ENCODE measurements at places on chromosomes 2 and 18.

GRCh38 chr2:223853425-223853837 is 16.0 kb upstream of the AP1S3 start:
- no peak overlapping the region for H3K4me3 ChIP-seq
- no peak for DNase-seq

- no peak overlapping the region for H3K27ac ChIP-seq
- H3K36me3 ChIP-seq: no peaks in the 10 kb centered on the region
- H3K4me3 ChIP-seq: no peak overlapping the region
- H3K27me3 ChIP-seq: no peaks in the 10 kb centered on the region
- DNase-seq: no peak
- H3K4me1 ChIP-seq: peaks cover 8% of the 10 kb centered on the region
These were observed 34.9 kb upstream of the AFTPH start for GRCh38 chr2:64489081-64489751.

- H3K4me1 ChIP-seq: peaks cover 40% of the 10 kb centered on the region
- H3K27me3 ChIP-seq: no peaks in the 10 kb centered on the region
- DNase-seq: no peak
- H3K27ac ChIP-seq: peak overlapping the region; percentile 27
- peaks cover 18% of the 10 kb centered on the region for H3K36me3 ChIP-seq
These were observed 98.1 kb downstream of the RNF144A start for GRCh38 chr2:7015007-7015950.

GRCh38 chr2:204315236-204315662 is 230.0 kb upstream of the PARD3B start:
- H3K4me3 ChIP-seq: no peak overlapping the region
- DNase-seq: no peak
- H3K27ac ChIP-seq: no peak overlapping the region
- no peaks in the 10 kb centered on the region for H3K36me3 ChIP-seq
- no peaks in the 10 kb centered on the region for H3K4me1 ChIP-seq

- no peaks in the 10 kb centered on the region for H3K36me3 ChIP-seq
- no peaks in the 10 kb centered on the region for H3K4me1 ChIP-seq
- no peak for DNase-seq
- H3K4me3 ChIP-seq: no peak overlapping the region
These were observed 28.9 kb downstream of the PTGR3 start for GRCh38 chr18:75179819-75180600.

- H3K27ac ChIP-seq: no peak overlapping the region
- H3K4me1 ChIP-seq: peaks cover 16% of the 10 kb centered on the region
- no peaks in the 10 kb centered on the region for H3K27me3 ChIP-seq
These were observed 4.3 kb downstream of the DBI start for GRCh38 chr2:119371111-119371510.

GRCh38 chr2:82985572-82986197 is 1473.4 kb downstream of the SUCLG1 start:
- no peak overlapping the region for H3K27ac ChIP-seq
- no peaks in the 10 kb centered on the region for H3K36me3 ChIP-seq
- H3K27me3 ChIP-seq: no peaks in the 10 kb centered on the region
- H3K4me1 ChIP-seq: no peaks in the 10 kb centered on the region
- H3K4me3 ChIP-seq: no peak overlapping the region
- DNase-seq: no peak
